ENCODE measurements at places on chromosomes 11 and 22.

DNA sequence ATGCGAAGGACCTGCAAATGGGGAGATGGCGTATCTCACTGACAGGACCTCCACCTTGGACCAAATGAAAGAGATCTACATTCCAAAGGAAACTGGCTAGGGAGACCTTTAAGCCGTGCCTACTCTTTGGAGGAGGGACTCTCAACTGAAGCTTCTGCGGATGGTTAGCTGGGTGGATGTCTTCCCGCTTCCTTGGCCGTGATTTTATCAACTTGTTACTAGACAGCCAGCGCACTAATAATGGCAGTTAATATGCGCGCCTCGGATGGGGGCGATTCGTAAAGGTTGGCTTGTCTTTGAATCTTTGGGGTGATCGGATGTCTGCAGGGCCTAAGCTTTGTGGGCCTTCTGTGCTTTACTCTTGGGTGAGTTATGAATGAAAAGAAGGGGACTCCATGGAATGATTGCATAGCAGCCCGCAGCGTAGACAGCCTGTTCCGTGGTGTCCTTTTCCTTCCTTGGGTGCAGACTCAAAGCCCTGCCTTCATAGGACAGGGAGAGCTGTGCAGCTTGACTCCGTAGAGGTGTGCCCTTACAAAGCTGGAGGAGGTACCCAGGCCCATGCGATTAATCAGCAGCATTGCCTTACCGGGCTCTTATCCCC, 1.5 kb downstream of the ZNRF3 start:
- DNase-seq: no peak

- DNase-seq: no peak
These were observed 38.3 kb upstream of the RAB1B start for GRCh38 chr11:66230156-66230555.

DNA sequence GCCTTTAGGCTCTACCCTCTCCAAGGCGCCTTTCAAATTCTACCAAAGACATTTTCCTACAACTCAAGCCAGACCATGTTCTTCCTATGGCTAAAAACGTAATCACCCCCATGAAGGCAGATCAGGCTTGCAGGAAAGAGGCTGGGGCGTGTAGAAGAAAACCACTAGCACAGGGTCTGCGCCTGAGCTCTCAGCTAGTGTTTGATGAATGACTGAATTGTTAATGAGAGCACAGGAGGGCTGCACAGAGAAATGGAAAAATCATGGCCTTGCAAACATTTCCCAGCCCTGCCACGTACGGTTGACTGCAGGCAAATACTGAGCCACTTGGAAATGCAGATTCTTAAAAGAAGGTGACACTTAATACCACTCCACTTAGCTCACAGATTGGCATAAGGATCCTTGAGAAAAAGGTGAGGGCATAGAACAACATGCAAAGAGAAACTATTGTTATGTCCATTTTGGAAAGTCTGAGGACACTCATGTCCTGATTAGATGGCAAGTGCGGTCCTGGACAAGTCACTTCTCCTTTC, 148.6 kb downstream of the NXPE2 start:
- DNase-seq: no peak

DNA sequence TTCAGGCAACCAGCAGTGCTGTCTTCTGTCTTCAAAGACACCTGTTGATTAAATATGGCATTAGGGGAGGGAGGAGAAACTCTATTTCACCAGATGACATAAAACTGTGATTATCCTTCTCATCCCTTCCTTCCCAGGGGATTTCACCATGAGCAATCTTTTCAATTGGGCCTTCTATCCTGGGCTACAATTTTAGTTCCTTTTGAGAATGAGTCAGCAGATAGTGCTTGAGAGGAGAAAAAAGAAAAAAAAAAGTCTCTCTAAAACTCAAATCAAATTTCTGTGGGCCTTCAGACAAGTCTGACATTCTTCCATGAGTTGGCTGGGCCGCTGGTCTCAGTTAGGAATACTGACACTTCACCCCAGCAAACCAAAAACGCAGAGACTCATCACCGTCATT, 7.2 kb downstream of the FLI1 start:
- DNase-seq: no peak

GRCh38 chr11:41121600-41121999, 337.9 kb downstream of the LRRC4C start:
- no peak for DNase-seq

DNA sequence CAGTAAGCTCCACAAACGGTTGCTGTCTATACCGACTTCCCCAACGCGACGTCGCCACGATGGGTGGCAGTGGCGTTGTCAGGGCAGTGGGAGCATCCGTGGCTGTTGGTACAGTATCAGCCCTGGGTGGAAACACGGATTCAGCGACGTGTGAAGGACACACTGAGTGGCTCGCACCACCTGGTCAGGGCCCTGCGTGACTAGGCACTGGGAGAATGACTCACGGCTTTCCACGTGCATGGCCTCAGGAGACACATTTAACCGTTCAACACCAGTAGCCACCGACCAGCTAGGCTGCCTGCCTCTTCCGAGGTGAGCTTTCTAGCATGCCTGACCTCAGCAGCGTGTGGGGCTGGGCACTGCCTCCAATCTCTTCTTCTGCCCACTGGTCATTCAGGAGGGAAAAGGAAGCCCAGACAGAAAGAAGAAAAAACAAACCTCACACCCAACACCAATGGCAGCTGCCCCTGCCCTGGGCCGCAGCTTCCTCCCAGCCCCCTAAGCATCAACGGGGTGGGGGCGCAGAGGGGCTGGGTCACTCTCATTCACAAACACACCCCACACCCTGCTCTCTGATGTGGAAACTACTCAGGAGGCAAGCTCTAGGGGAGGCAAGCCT, 59.0 kb downstream of the MYH9 start:
- no peak for DNase-seq

- no peak for DNase-seq
These were observed 87.6 kb upstream of the APOA1 start for GRCh38 chr11:116925050-116925449.

DNA sequence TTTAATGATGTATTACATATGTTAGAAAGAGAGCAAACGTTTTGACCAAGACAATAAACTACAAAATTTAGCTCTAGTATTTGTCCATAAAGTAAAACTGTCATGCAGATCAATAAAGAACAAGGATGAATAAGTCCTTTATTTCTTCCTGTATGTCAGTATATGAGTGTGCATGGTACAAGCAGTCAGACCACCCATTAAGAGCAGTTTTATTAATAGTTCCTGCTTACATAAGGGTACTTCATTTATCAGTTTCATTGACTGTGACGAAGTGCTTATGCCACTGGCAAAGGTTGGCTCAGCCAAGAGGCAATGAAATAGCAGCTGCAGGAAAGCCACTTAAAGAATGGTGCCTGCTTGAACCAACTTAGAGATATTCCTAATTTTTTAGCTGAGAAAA, 913.0 kb upstream of the CNTN5 start:
- DNase-seq: no peak

GRCh38 chr11:126132319-126132718, 69.7 kb upstream of the CDON start:
- DNase-seq: no peak

- no peak for DNase-seq
These were observed 7.9 kb upstream of the CYTH4 start for GRCh38 chr22:37274380-37274862.

- DNase-seq: no peak
These were observed 4.3 kb downstream of the SRRD start for GRCh38 chr22:26487996-26488395.

GRCh38 chr22:19524170-19525115, at the start of gene CLDN5:
Gene CLDN5, minus strand, starts transcription at chr22:19524410. Its CDS starts 155 bp downstream, at chr22:19524255.
- no peak for DNase-seq

- DNase-seq: no peak
These were observed 13.2 kb downstream of the C11orf87 start for GRCh38 chr11:109435121-109435742.

- DNase-seq: no peak
These were observed 170.0 kb upstream of the PDGFD start for GRCh38 chr11:104333977-104334376.

GRCh38 chr11:75969626-75970308, 154.8 kb downstream of the UVRAG start:
- no peak for DNase-seq

GRCh38 chr22:30044881-30045493, 35.3 kb upstream of the HORMAD2 start:
- DNase-seq: peak; percentile 63

- DNase-seq: peak; percentile 62
These were observed 519.8 kb downstream of the BRD1 start for GRCh38 chr22:49307870-49308269.

DNA sequence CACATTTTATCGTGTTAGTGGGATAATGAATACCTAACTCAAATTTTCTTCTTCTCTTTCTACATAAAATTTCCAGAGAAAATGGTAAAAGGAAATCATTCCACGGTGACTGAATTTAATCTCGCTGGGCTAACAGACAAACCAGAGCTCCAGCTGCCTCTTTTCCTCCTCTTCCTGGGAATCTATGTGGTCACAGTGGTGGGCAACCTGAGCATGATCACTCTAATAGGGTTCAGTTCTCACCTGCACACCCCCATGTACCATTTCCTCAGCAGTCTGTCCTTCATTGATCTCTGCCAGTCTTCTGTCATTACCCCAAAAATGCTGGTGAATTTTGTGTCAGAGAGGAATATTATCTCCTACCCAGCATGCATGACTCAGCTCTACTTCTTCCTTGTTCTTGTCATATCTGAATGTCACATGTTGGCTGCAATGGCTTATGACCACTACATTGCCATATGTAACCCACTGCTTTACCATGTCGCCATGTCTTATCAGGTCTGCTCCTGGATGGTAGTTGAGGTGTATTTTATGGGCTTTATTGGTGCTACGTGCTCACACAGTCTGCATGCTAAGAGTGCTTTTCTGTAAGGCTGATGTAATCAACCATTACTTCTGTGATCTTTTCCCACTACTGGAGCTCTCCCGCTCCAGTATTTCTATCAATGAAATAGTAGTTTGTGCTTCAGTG, 24.1 kb downstream of the OR10D3 start:
- no peak for DNase-seq

GRCh38 chr11:19480540-19480939, 232.1 kb upstream of the NAV2 start:
- DNase-seq: no peak

- DNase-seq: no peak
These were observed 204.1 kb downstream of the INSC start for GRCh38 chr11:15318814-15319213.

DNA sequence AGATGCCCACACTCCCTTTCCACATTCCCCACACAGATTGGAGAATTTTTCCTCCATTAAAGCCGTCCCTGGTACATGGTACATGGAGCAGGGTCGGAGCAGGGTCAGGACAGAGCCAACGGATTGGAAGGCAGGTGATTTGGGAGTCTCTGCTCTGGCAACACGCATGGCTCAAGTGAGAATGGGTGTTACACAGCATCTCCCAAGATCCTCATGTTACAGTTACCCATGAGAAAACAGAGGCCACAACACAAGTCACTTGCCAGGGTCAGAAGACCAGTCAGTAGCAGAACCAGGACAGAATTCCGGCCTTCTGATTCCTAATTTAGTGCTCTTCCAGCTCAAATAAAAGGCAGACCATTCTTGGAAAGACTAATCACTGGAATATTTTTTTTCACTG, 7.7 kb upstream of the F2 start:
- no peak for DNase-seq

DNA sequence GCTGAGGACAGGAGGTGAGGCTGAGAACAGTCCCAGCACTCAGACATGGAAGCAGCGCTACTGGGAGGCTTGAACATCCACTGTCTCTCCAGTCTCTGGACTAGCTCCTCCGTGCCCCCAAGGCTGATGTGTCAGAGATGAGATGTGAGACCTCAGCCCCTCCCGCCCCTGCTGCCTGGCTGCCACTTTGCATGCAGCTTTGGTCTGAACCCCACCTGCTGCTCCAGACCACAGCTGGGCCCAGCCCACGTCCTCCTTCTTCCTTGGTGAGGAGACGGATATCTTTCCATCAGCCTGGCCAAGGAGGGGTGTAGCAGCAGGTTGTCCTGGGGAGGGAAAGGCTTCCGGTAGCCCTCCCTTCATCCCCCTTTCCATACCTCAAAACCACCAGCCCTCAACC, 148.0 kb upstream of the B3GAT1 start:
- peak; percentile 73 for DNase-seq

DNA sequence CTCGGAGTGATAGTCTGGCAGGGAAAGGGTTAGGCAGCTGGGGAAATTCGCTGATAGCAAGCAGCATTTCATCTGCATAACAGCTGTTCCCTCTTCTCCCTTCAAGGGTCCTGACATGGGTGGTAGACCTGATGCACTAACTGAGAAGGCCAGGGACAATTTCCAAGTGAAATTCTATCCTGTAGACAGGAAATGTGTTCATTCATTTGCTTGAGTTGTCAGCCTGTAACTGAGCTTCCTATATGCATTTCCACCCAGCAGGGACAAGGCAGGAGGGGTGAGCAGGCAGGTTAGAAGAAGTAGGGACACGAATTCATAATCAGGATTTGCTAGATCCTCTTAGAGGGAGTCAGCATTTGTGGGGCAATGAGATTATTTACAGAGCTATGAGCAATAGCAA, 154.3 kb upstream of the NCAM1 start:
- DNase-seq: no peak

DNA sequence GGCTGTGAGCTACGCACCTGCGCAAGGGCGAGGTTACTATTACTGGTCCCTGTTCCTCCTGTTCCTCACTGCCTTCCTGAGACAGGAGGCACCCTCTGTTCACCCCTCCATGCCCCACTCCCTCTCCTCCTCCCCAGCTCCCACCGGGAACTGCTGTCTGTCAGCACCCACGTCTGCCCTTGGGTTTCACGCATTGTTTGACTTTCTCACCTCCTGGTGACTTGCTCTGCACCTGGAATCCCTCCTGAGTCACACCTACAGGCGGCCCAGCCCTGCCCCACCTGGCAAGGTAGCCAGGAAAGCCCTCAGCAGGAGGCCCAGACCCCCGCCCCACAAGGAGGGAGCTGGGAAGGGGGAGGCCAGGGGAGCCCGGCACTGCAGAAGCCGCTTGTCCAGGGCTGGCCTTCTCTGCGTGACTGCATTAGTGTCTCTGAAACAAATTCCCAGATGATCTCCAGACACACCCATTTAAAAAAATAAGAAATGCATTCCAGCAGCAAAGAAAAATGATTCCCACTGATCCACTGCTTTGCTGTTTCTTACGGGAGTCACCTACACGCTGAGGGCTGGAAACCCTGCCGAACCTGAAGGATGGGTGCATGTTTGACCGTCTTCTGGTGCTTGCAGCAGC, 86.4 kb downstream of the CELSR1 start:
- peak; percentile 80 for DNase-seq

DNA sequence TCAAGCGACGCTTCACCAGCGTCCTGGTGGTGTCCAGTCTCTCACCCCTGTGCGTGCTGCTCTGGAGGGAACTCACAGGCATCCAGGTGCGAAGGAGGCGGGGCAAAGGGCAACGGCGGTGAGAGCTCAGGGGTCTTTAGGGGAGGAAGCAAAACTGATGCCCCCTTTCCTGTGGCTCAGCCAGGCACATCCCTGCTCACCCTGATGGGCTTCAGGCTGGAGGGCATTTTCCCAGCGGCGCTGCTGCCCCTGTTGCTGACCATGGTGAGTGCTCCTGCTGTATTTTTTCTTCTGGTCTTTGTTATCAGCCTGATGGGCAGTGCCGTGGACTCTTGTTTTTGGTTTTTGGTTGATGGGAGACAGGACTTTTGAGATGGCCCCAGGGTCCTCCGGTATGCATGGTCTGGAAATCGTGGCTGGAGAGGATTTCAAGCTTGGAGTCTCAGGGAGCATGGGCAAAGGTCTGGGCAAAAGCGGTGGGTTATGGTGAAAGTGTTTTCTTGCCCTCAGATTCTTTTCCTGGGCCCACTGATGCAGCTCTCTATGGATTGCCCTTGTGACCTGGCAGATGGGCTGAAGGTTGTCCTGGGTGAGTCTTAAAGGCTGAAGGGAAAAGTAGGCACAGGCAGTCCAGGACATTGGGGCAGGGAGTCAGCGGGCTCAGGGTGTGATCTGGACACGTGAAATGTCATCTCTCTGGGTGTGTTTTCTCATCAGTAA, 695 bp downstream of the RCE1 start:
- DNase-seq: no peak

GRCh38 chr22:37219533-37219932, 7.3 kb upstream of the SSTR3 start:
- no peak for DNase-seq

Measured in osteocyte (in vitro differentiated cells).